ENCODE measurements at places on chromosomes 5 and 9.

DNA sequence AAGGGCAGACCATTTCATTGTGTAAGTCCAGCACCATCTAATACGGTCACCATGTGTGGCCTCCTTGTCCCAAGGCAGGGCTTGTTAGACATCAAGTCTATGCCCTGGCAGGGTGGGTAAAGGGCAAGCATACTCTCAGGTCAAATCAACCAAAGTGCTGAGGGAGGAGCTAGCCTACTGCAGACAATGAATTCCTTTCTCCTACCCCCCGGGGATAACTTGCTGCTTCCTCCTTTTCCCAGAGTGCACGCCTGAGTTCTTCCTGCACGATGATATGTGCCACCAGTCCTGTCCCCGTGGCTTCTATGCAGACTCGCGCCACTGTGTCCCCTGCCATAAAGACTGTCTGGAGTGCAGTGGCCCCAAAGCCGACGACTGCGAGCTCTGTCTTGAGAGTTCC is 71.4 kb downstream of the RFK start:
- peak; percentile 48 for DNase-seq

GRCh38 chr5:56290378-56291078 is 57.4 kb upstream of the ANKRD55 start:
- no peak for DNase-seq

DNA sequence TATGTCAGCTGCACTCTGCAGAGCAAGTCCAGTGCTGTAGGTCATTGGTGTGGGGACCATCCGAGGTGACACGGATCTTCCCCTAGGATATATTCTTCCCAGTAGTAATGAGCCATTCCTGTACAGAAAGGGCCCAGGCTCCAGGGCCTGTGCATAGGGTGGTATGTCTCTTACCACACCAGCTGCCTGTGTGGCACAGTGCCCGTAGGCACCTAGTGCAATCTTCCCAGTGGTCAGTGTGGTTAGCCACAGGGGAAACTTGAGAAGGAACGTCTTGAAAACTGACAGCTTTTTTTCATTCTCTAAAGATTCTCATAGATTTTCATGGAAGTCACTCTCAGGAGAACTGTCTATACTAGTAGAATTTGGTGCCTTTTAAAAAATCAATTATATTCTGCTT is 39.8 kb downstream of the CYSTM1 start:
- no peak for DNase-seq

GRCh38 chr9:78303377-78304062 is 6.6 kb downstream of the PSAT1 start:
- DNase-seq, result no peak

Measured in COLO829 (cell line).